ENCODE measurements at places on chromosomes 7 and 10.

DNA sequence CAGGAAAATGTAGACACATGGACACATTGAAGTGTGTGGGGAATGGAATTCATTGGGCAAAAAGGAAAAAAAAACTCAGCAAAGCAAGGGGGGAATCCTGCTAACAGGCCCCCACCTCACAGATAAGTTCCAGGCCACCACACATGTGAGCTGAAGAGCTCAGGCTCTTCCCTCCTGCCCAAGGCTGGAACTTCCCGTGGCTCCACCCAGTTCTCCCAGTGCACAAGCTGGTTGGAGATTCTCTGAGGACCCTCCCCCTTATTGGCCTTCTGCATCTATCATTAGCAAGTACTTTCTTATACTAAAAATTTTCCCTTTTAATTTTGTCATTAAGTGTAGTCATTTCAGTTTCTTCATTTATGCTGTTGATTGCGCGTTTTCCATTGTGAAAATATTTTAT lies 190.8 kb downstream of the CCSER2 start:
- DNase-seq: no peak

GRCh38 chr7:52719677-52720076 lies 315.8 kb upstream of the POM121L12 start:
- no peak for DNase-seq

DNA sequence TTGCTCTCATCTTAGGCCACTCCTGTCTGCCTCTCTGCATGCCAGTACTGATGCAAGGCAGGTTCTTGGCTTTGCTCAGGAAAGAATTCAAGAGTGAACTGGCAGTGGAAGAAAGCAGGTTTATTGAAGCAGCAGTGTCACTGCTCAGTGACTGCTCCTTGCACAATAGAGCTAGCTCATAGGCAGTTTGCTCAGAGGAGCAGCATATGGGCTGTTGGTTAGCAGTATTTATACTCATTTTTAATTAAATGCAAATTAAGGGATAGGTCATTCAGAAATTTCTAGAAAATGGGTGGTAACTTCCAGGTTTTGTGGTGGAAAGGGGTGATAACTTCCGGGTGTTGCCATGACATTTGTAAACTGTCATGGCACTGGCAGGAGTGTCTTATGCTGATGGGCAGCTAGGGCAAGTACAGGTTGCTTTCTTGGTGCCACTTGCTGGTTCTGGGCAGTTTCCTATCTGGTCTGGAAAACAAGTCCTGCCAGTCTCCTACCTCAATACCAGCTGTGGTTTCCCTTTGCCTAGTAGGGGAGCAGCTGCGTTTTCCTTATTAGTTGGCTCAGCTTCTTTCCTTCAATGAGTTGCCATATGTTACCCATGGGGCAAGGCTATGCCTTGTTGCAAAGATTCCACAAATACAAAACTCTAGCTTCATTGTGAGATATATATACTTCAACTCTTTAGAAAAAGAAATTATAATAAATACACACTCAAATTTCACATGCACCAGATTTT lies 64.8 kb upstream of the CALD1 start:
- no peak for DNase-seq

- no peak for DNase-seq
Observed at GRCh38 chr7:17466216-17466615, 167.8 kb downstream of the AHR start.

GRCh38 chr7:151676759-151677158 lies 157.1 kb upstream of the RHEB start:
- DNase-seq: no peak

- DNase-seq: no peak
Observed at GRCh38 chr7:9217204-9217603, 783.8 kb downstream of the NXPH1 start.

DNA sequence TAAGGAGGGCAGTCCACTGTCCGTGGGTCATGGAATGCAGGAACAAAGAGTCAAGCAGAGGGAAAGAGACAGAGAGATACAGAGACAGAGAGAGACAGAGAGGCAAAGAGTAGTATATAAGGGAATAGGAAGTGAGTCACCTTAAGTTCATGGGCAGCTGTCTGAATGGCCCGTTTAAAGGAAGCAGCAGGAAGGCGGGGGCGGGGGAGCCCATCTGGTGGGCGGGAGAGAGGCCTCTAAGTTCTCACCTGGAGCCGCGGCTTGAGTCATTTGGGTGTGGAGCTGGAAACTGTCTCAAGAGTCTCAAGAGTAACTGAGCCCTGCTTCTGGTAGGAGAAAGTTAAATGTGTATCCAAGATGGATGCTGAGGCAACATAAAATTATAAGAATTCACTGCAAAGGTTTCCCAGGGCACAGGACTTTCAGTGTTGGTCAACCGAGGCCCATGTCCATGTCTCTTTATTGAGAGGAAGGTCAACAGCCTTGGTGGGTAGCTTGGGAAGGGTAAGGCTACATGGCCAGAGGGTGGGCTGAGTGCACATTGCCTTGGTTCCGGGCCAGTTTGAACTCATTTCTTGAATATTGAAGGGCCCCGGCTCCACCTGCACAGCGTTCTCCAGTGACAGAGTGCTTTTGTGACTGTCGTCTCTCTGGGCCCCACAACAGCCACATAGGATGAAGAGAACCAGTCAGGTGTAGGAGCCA lies 85.5 kb upstream of the CACUL1 start:
- peak; percentile 36 for DNase-seq

- DNase-seq: no peak
Observed at GRCh38 chr7:19202599-19202998, 57.4 kb upstream of the FERD3L start.

DNA sequence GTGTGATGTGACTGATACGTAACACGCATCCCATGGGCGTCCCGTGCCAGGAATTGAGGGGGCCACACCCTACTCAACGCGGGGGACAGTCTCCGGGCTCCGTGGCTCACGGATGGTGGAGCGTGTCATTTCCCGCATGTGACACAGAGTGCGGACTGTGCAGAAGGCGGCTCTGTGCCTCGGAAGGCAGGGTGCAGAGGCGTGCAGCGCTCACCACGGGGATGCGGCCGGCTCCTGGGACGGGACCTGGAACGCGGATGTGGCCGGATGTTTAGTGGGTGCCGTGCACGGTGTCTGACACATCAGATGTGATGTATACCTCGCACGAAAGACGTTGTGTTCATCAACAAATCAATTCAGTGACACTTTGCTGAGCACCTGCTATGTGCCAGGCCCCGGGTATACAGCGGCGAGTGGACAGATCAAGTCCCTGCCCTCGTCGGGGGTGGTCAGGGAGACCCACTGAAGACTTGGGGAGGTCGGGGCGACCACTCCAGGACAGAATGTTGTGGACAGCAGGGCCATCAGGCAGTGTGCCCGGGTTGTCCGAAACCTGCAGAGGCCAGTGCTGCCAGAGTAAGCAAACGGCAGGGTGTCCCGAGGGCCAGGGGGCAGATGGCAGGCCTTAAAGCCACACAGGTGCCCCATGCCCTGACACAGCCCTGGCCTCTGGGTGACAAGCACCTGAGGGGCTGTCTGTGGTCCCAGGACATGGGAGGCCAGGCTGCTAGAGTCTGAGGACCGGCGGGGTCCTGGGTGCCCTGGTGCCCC lies 38.1 kb downstream of the MICALL2 start:
- no peak for DNase-seq

- DNase-seq: peak; percentile 56
Observed at GRCh38 chr7:30598121-30598876, 3.6 kb downstream of the GARS1 start.
